ENCODE measurements at places on chromosomes 4 and X. TPM values are rescaled to one million over a fixed set of nuclear protein-coding genes. Genes with fewer than 3 reads are reported as not detected.

USP17L15 gene
- not detected for total RNA-seq

LARP7 gene
- 32.3 TPM for total RNA-seq

JAKMIP1 gene
- total RNA-seq = 1.4 TPM

GAGE12F gene
- total RNA-seq = not detected

HS6ST2 gene
- total RNA-seq = not detected

CT45A5 gene
- not detected for total RNA-seq

SPATA18 gene
- total RNA-seq = 0.42 TPM

TLR2 gene
- 155 TPM for total RNA-seq

ANKRD50 gene
- total RNA-seq = 1.7 TPM

GAGE12J gene
- not detected for total RNA-seq

CSN1S1 gene
- not detected for total RNA-seq

SFRP2 gene
- total RNA-seq = not detected

GLRA2 gene
- not detected for total RNA-seq

GLRA3 gene
- not detected for total RNA-seq

UTP14A gene
- 11.6 TPM for total RNA-seq

LDOC1 gene
- total RNA-seq = 1.5 TPM

MSANTD1 gene
- total RNA-seq = 0.63 TPM

SPANXA2 gene
- not detected for total RNA-seq

CCNA2 gene
- total RNA-seq = 0.73 TPM

SYNPO2 gene
- 2.9 TPM for total RNA-seq

LRCH2 gene
- not detected for total RNA-seq

PRKG2 gene
- 1.7 TPM for total RNA-seq

INTS12 gene
- 21.4 TPM for total RNA-seq

CT45A10 gene
- not detected for total RNA-seq

GC gene
- total RNA-seq = not detected

PRPS2 gene
- total RNA-seq = 15.7 TPM

KLKB1 gene
- total RNA-seq = 0.63 TPM

CHRDL1 gene
- 0.10 TPM for total RNA-seq

GAGE12H gene
- total RNA-seq = not detected

SPACA5 gene
- not detected for total RNA-seq

RAB41 gene
- not detected for total RNA-seq

ETDB gene
- not detected for total RNA-seq

BMPR1B gene
- under 0.01 TPM for total RNA-seq

MPP1 gene
- 80.9 TPM for total RNA-seq

Data from mononuclear cell (primary cell).